ENCODE measurements at places on chromosomes 6 and 20.

GRCh38 chr6:148395583-148396101 lies 53.0 kb downstream of the SASH1 start:
- no peak for DNase-seq

- DNase-seq = no peak
Observed at GRCh38 chr6:8831366-8832152, 396.2 kb upstream of the SLC35B3 start.

GRCh38 chr6:111585974-111586315 lies 19.7 kb downstream of the TRAF3IP2 start:
- no peak for DNase-seq

DNA sequence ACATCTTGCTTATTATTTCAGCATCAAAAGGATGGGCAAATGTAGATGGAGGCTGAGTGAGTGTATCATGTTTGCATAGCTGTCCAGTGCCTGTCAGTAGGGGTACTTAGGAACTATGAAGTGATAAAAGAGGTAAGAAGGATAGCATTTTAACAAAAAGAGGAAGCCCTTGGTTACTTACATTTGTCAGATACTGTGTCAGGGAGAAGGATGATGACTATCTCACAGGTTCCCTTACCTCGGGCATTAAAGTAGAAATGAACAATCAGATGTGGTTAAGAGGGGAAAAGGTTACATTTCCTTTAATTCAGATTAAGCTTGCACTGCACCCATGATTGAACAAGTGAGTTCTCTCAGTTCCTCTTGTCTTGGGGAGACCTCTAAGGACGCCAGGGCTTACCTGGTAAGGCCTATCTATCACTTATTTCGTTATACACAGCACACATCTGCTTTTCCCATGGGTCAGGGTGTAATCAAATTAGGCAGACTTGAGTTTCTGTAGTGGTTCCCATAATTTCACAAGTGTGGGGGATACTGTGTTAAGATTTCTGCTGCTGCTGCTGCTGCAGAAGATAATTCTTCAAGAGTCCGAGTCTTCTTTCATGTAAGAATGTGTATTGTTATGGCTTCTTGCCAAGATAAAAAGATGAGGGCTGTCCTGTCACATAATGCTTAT lies 4.5 kb downstream of the FOXO3 start:
- no peak for DNase-seq

DNA sequence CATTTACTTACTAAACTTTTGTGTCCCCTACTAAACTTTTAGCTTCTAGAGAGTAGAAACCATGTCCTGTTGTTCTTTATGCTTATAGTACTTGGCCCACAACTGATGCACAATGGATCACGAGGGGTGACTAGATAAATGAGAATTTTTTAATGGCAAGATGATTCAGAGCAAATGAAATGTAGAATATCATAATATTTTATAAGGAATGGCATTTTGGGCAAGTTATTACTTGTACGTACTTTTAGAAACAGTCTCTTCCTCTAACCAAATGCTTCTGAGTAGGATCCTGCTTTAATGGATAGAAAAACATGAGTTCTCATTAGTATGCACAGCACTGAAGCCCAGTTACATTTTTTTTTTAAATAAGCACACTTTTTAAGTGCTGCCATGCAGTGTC lies 336.3 kb downstream of the NRN1 start:
- DNase-seq = no peak

GRCh38 chr6:10316373-10316721 lies 98.5 kb downstream of the TFAP2A start:
- no peak for DNase-seq

DNA sequence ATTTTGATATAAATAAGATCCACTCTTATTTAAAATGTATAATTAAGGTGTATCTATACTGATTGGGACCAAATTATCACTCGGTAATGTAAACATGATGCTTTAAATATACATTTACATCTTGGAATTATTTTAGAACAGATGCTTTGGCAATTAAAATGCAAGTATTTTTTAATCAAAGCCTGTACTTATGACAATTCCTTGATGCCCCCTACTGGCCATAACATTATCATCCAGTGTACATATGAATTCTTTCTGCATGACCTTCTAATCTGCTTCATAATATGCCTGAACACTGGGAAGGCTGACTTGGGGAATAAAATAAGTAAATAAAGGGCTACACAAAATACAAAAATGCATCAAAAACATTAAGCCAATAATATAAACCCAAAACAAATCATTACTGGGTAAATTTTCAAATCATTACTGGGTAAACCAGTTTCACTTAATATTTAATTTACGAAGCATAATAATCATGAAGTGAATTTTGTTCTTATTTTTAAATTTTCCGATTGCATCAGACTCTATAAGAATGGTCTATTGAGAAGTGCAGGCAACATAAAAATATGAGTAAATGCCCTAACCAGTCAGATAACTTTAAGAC lies 65.1 kb downstream of the CGA start:
- peak; percentile 7 for DNase-seq

GRCh38 chr20:63942969-63943807 lies 13.0 kb downstream of the UCKL1 start:
- DNase-seq = no peak

Data from fibroblast of skin of left quadriceps (primary cell).